Substantia nigra (tissue), 51 donors: ENCODE measurements at places on chromosomes 13 and 19.

DNA sequence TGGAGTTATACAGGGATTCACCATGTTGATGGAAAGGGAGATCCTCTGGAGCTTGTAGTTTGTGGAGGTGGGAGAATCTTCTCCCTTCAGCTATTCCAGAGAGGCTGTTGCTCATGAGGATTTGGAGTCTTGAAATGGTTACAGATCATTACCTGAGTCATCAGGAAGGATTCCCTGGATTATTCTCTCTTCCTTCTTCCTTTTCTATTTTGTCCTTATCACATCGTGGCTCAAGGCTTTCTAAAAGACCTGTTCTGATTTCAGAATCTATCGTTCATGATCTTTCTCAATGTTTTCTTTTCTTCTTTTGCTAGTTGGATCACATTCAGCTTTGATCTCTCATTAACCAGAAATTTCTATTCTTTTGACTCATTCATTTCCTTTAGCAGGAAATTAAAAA, 196.0 kb downstream of the KLF5 start:
- DNase-seq = no peak

GRCh38 chr19:24029941-24030636, 56.9 kb upstream of the ZNF254 start:
- DNase-seq = no peak

GRCh38 chr13:48038761-48039160, 1.2 kb downstream of the NUDT15 start:
- DNase-seq = no peak

DNA sequence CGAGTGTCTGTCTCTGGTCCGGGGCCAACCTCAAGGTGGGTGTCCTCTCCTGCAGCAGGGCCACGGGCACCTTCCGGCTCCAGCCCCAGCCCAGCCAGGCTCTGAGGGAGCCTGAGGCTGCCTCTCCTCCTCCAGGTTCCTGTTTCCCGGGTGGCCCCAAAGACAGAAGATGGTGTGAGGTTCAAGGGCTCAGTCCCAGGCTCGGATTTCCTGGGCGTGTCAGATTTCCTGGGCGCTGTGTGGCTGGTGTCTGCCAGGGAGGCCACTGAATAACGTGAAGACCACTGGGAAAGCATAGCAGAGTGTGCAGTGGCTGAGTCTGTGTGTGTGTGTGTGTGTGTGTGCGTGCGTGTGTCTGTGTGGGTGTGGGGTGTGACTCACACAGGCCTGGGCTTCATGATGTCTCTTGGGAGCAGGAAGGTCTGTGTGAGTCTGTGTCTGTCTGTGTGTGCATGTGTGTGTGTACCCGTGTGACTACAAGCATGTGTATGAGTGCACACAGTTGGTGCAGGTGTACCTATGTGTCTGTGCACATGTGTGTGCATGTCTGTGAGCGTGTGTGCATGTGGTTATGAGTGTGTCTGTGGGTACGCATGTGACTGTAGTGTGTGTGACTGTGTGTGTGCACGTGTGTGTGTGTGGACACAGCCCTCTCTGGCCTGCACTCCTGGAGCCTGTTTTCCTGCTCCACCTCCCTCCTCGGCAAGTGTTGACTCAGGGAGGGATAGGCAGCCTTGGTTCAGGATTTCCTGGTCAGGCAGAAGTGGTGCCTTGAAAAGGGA, 28.3 kb downstream of the CEBPA start:
- DNase-seq = no peak

DNA sequence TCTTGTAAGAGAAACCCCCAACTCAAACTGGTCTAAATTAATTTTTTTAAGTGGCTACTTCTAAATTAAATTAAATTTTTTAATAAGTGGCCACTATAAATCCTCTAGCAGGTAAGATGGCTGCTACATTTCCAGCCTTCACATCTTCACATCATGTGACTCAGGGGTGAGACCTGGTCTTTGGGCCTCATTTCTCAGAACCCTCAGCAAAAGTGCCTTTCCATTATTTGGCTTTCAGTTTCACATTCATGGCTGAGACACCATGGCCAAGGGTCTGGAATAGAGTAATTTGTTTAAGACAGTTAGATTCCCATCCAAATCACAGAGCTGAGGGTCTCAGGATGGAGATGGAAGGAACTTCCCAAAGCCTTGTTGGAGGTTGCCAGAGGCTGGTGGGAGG, 47.5 kb downstream of the DCT start:
- DNase-seq = no peak

DNA sequence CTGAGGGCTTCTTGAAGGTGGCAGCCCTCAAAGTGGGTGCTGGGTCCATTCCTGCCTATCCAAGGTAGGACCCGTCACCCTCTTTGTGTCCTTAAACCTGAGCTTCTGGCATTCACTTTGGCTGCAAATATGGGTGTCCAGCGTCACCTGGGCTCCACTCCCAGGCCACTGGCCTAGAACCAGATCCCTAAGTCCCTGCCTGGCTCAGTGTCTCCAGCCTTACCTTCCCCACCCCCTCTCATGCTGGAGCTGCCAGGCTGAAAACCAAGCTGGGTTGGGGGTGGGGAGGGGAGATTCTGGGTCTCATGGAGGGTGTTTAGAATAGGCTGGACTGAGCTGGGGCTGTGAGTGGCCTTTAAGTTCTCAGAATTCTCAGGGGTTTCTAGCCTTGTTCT, 12.4 kb downstream of the PDE4A start:
- DNase-seq = no peak

- DNase-seq = no peak
Measured at GRCh38 chr13:112615391-112615790, 27.4 kb upstream of the TUBGCP3 start.

GRCh38 chr19:1651568-1652291, 685 bp downstream of the TCF3 start:
- no peak for DNase-seq

DNA sequence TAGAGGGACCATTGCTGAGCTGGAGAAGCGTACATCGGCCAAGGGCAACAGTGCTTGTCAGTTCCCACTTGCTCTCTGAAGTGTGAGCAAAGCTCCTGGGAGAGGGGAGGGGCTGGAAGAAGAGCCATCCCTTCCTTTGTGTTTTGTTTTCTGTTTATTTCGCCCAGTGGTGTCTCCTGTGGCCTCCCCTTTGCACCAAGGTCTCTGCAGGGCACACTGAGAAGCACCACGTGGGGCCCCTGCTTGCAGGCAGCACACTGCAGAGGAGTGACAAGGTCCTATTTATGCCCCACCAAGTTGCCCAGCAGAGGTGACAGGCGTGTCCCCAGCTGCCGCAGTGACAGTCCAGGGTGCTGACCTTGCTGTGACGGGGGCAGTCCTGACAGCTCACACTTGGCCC, 24.0 kb downstream of the GRIN2D start:
- DNase-seq = no peak

- DNase-seq = no peak
Measured at GRCh38 chr13:29786698-29787097, 63.7 kb downstream of the UBL3 start.

GRCh38 chr19:2287585-2288337, 5.8 kb upstream of the PEAK3 start:
- DNase-seq = no peak

GRCh38 chr19:51311351-51312257, at the start of gene IGLON5:
IGLON5 (plus strand) TSS chr19:51311644; CDS start chr19:51311848, 204 bp downstream.
- DNase-seq = no peak

- DNase-seq = no peak
Measured at GRCh38 chr13:32191452-32191998, 123.6 kb downstream of the ZAR1L start.

DNA sequence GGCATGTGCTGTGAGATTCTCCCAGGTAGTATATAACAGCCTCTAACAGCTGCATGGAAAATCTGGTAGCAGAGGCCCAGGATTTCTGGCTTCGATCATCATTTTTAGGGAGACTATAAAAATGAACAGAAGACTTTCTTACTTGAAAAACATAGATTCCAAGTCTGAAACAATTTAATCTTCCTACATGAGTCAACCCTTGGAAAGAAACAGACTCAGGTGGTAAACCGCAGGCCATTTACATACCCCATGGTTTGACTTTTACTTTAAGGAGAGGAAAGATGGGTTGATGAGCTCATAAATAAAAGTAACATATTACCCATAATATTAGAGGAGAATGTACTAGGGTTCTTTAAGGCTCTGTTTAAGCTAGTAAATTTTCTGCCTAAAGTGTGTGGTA, 121.6 kb downstream of the CYSLTR2 start:
- DNase-seq = no peak

GRCh38 chr13:41492432-41493260, 35.3 kb downstream of the RGCC start:
- DNase-seq = no peak

DNA sequence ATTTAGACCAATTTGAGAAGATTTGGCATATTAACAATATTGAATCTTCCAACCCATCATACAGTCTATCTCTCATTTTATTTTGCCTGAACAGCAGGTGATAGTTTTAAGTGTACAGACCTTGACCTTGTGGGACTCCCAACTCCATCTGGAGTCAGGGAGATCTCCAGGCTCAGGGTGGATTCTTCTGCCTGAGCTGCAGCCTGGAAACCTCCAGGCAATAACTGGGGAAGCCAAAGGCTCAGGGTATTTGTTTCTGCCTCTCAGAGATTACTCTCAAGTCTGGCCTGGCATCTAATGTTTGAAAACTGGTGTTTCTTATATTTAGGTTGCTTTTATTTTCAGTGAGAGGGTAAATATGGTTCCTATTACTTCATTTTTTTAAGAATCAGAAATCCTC, 102.1 kb upstream of the C1QTNF9B start:
- DNase-seq = no peak

GRCh38 chr19:40225440-40226305, 816 bp downstream of the CCNP start:
- DNase-seq = no peak

DNA sequence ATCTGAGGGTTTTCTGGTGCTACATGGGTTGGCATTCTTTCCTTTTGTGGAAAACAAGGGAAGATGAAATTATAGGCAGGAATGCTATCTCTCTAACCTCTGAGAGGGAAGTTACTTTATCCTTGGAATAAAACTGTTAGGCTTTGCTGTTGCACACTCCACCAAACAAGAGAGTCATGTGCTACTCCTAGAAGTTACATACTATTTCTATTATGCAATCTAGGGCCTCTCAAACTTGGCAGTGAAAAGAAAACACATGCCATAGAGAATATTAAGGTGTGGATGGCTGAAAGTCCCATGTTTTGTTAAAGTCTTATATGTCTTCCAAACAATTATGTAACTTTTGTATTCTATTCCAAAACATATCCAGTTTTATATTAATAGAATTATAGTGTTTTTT, 367.9 kb downstream of the SLC7A1 start:
- no peak for DNase-seq

DNA sequence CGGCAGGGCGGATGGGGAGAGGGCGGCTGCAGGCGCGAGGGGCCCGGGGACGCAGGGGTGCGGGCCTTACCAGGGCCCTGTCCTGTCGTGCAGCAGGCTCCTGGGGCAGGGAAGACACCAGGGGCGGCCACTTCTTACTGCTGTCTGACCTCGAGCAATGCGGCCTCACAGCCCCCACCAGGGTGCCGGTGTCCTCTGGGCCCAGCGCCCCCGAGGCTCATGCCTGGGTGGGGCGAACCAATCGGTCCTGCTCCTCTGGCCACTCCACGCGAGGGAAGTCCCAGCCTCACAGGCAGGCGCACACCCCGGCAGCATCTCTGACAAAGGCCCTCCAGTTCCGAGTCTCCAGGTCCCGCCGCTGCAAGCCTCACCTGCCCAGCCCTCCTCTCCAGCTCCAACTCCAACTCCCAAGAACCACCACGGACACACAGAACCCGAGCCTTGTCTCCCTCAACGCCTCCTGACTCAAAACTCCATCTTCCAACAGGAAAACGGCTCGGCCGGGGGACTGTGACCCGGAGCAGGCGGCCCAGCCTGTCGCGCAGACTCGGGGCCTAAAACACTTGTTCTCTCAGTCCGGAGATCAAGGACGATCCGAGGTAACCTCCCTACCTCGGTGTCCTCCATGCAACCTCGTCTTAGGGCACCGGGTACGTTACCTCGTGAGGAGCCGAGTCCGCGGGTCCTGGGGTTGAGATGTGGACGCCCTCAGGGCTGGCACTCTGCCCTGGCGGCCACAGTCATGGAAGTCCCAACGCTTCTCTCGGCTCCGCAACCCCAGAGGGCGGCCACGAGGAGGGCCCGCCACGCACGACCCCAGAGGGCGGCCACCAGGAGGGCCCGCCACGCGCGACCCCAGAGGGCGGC, 6.5 kb downstream of the FGF22 start:
- no peak for DNase-seq

DNA sequence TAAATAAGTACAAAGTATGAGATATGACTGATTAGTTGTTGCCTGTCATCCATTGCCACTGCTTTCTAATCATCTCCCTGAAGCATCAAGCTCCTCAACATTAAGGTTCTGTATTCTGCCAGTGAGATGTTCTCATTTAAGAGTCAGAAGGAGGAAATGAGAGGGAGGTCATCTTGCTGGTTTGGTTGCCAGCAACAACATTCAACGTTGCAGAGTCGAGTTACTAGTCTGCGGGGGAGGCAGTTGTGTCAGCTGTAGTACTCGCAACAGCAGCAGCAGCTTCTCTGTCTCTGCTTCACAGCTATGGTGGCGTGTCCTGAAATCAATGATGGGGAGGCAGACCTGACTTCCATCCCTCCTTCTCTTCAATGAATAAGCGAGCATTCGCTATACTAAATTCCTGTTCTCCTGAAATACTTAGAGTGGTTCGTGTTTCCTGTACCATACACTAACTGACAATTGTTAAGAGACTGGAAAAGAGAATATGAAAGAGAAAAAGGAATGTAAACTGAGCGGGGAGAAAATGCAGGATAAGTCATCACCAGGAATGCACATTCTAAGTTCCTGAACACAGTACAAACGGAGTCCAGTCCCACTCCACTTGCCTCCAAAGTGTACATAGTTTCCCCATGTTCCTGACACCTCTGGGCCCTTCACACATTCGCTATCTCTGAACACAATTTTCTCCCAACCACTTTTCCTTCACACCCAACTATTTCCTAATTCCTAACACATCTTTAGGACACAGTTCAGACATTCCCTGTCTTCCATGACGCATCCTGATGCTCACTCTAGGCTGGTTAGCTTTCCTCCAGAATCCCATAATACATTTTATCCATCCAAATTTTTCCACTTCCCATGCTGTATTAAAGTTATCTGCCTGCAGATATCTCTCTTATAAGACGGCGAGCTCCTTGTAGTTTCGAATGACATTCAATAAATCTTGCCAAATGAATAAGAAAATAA, 263.0 kb downstream of the KLF12 start:
- DNase-seq = no peak

DNA sequence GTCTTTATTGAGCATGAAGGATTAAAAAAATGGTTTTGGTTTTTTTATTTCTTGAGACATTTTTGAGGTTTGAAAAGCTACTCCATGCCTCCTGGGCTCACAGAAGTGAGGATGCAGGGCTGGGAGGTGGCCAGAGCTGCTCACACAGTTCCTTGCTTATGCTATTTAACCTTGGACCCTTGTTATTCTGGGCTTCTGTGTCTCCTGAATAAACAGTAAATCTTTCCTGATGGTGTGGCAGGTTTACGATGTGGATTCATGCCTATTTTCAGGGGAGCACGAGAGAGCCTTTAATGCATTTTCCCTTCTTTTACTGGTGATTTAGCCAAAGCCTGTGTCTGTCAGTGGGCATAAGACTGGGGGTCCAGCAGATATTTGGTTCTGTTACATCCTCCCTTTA, 34.3 kb upstream of the PCDH8 start:
- no peak for DNase-seq
